Ascending aorta (tissue), 2 donors: ENCODE measurements at places on chromosomes 3 and 15. TPM values are rescaled to one million over a fixed set of nuclear protein-coding genes. Genes with fewer than 3 reads are reported as not detected.
A peak's percentile ranks its signal among the peaks of the same experiment; 100 is the strongest.

DNA sequence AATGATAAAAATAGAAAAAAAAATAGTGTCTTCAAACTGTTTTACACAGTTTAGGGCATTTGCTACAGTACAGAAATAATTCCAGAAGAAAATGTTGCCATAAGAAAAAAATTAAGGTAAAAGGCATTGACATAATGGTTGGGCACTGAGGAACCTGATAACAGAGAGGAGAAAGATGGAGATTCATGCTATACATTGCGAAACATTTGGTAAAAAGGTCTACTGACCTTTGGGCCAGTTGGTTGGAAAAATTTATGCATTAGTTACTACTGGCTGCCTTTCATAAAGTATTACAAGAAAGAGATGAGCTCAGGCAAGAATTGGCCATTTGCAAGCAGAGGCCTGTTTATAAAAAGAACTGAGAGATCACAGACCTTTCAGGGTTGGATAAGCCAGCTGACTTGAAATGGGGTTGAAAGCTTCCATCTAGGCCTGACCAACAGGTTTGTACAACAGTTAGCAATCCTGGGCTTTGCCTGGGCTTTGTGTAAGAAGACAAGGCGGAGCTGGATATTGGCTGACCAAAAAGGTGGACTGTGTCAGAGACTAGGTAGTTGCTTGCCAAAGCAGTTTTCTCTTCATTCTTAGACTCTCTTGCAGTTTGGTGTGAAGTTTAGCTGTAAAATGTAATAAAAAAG is 166.6 kb upstream of the MCTP2 start:
- no peak for DNase-seq

The LDHAL6B gene
- total RNA-seq = not detected

The KCNH8 gene
- not detected for total RNA-seq

DNA sequence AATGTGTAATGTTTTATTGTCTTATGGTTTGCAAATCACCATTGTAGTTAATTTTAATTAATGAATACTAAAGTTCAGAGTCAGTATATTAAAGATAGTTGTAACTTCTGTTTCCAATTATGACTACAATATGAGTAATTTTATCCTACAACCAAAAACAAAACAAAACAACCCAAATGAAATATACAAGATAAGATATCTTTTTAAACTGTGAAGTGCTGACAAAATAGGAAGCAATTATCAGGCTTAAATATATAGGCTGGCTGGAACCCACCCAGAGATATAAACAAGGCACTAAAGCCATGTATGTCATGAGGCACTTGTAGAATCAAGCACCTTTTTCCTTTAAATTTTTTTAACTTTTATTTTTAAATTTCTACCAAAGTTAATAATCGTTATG is 108.6 kb upstream of the LRRFIP2 start:
- no peak for DNase-seq

The GASK1A gene
- 25.8 TPM for total RNA-seq

DNA sequence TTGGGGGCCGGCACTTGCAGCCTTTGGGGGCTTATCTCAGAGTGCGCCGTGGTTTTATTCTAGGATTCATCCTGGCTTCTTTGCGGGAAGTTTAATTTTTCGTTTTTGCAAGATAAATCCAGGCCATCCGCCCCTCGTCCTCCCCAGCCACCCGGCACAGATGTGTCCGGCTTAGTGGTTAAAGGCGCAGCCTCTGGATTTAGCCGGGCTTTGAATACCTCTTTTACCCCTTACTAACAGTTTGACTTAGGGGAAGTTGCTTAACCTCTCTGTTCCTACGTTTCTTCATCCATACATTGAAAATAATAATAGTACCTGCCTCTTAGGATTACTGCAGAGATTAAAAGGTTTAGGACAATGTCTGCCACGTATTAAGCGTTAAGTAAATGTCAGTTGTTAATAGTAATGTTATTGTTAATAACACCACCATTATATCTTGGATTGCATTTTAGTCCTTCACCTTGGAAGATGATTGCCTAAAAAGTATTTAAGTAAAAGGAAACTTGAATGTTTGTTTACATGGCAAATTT is 714 bp downstream of the ECT2 start:
- no peak for DNase-seq

DNA sequence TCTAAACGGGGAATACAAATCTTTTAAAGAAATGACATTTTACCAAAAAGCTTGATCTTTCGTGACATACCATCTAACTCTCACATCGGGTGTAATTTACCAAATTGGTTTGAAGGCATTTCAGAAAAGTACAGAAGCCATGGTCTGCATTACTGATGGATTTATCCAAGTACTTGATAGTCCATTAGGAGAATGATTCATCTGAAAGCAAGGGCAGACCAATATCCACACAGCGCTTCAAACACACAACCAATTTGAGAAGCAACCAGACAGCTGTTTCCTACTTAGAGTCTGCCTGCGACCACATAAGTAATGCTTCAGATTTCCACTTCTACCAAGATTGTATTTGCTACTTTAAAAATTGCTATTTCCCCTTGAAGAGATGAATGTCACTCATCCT is 697.6 kb upstream of the ALCAM start:
- DNase-seq = no peak

- no peak for DNase-seq
Observed at GRCh38 chr15:99385865-99386264, 134.6 kb downstream of the LRRC28 start.

DNA sequence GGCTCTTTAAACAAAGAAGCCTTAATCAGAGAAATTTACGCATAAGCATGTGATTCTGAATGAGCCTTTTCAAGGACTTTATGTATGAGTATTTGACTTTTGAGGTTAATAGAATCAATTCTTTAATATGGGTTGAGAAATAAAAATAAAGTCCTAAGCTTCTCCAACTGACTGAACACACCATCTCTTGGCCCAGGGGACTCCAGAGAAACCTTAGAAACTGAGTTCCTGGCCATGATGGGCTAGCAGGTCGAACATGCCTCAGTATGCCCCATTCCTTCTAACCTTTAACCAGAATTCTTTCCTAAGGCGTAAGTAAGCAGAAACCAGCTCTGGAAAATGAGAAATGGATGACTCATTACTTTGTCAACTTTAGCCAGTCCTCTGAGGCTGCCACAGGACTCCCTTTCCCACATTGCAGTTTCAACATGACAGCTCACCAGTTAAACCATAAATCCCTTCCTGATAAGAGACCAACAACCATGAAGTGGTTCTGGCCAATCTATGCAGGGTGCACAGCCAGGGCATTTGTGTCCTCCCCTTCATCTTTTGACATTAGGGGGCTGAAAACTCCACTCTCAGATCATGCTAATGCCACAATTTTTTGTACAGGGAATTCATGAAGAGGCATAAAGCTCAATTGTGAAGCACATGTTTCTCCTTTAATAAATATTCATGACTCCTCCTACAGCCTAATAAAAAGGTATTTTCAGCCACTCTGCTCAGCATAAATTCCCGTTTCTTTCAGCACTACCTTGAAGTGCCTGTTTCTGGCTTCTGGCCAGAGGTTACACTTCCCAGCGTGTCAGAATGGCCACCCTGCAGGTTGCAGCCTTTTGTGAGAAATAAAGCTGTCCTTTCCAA is 33.3 kb downstream of the TM4SF18 start:
- no peak for DNase-seq

GRCh38 chr3:186824430-186825139 is 17.9 kb upstream of the ADIPOQ start:
- no peak for DNase-seq

The SAMMSON gene
- 2.2 TPM for total RNA-seq

- no peak for DNase-seq
Observed at GRCh38 chr3:53198256-53198977, 37.4 kb downstream of the PRKCD start.

The GOLGA6L10 gene
- 1.5 TPM for total RNA-seq

- DNase-seq = no peak
Observed at GRCh38 chr15:40881351-40881750, 7.3 kb upstream of the RHOV start.

DNA sequence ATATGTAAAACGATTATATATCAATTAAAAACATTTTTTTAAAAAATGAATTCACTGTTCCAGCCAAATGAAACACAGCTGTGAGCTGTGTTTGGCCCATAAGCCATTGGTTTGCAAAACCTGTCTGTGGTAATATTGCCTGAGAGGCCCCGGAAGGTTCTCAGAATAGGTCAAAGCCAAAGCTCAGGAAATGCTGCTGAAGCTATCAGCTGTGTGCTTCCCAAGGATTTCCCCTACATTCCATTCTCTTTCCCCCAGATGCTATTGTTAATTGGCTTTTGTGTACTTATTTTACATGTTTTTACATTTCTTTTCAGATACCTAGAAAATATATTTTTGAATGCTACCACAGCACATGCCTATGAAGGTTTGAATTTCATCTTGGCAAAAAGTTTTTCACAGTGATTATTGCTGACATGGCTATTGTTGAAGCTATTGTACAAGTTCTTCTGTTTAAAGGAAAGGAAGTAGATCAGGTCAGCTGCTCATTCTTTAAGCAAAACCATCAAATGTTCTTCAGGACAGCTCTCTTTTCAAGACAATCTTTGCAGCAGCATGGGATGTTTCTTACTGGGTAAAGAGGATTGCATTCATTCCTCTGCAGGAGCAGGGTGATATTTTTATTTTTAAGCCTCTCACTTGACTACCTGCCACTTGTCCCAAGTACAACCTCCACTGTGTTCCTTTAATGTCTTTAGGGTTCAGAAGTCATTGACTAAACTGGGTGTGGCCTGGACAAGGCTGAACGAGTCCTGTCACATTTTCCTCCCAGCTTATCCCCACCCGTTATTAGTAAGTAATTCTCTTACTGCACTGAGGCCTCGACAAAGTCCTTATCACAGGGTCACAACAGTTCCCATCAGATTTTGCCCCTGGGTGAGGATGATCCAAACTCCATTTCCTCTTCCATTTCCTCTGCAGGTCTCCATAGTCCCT is 26.3 kb upstream of the BNC1 start:
- no peak for DNase-seq

- DNase-seq = no peak
Observed at GRCh38 chr3:138945709-138946662, 951 bp downstream of the FOXL2 start.

DNA sequence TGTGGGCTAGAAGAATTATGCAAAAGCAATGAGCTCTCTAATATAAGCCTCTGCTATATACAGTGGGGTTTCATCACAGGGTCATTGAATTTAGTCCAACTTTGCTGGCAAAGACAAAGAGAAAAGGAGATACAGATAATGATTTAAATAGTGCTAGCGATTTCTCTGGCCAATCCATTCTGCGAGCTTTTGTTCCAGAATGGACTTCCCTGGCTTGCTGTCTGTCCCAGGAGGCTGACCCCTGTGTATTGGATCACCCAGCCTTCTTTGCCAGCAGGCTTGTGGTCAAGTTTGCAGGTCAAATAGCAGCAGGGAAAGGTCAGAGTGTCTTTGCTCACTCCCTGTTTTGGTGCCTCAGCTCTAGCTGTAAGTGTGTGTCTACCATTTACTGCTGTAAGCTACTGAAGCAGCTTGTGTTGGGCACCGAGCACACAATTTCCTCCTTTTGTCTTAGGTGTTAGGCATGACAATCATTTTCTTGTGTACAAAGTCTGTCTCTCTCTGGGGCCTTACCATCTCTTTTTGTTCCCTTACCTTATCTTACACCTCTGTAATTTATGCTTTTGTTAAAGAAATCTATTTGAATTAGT is 55.7 kb downstream of the UNC13C start:
- no peak for DNase-seq

The DHX30 gene
- 25.8 TPM for total RNA-seq

DNA sequence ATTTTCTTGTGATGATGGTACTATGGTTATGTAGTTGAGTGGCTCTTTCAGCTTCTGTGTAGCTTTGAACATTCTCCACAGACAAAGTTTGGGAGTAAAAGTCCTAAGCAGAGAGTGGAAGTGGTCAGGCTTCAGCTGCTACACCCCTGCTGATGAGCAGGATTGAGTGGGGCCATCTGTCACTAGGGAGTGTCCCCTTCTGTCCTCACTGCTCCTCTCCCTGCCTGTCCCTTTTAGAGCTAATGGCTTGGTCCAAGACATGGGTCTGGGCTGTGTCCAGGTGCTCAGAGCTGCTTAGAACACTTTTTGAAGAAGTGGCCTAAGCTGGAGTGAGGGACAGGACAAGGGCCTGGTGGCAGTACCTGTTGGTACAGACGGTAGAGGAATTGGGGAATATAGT is 15.1 kb downstream of the MYZAP start:
- DNase-seq = no peak

The TF gene
- total RNA-seq = 62.8 TPM

DNA sequence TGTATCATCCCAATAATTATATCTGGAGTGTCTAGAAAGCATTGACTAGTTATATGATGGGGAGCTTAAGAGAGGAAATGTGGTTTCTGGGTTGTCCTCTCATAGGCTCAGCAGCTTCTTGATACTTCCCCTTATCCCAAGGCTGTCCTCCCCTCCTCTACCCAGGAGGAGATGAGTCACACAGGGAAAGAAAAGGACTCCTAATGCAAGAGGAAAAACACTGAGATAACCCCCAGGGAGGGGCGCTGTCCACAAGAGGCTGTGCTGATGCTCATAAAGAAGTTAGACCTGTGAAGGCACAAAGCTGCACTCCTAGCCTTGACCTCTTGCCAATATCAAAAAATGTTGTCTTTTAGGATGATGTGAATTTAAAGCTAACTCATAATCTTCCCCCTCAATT is 28.8 kb upstream of the GYG1 start:
- DNase-seq = no peak

DNA sequence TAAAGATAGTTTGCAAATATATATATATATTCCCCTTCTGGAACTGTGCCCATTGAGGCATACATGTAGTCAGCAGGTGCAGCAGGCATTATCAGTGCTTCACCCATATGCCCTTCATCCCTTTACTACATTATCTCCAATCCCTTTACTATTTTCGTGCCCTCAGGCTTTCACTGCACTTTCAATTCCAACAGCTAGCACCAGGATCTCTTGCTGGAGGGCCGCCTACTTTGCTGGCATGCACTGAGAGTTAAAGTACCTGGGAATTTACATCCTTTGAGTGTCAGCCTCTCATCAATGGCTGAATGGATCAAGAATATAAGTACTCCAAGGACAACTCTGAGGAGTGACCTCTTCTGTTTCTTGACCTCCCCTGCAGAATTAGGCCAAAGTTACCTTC is 222.1 kb upstream of the CFAP20DC start:
- no peak for DNase-seq

The GOLGA6D gene
- total RNA-seq = not detected

DNA sequence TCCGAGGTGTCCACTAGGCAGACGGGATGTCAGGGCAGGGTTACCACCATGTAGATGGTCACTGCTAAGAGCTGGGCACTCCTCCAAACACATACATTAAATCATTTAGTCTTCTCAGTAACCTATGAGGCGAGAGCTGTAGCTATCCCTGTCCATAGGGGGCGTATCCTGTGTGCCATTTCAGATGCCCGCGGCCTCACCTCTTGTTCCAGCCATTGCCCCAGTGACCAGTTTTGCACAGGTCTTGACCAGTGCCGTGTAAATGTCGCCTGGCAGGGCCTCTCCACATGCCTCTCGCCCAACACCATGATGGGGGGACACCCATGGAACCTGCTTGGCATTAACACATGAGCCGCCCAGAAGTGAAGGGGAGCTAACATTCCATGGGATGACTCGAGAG is 20.8 kb upstream of the SRP14 start:
- peak; percentile 57 for DNase-seq
